ENCODE measurements at places on chromosomes 7 and 10. TPM values are rescaled to one million over a fixed set of nuclear protein-coding genes. Genes with fewer than 3 reads are reported as not detected.

The AGMO gene
- not detected for total RNA-seq

DNA sequence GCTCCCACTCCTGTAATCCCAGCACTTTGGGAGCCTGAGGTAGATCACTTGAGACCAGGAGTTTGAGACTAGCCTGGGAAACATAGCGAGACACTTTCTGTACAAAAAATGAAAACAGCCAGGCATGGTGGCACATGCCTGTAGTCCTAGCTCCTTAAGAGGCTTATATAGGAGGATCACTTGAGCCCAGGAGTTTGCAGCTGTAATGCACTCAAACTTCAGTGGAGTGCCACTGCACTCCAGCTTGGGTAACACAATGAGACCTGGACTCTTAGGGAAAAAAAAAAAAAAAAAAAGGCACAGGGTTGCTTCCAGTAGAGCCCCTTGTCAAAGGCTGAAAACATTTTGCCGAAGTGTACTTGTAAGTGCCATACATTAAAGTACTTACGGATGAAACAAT is 195.3 kb downstream of the PHTF2 start:
- no peak for DNase-seq

DNA sequence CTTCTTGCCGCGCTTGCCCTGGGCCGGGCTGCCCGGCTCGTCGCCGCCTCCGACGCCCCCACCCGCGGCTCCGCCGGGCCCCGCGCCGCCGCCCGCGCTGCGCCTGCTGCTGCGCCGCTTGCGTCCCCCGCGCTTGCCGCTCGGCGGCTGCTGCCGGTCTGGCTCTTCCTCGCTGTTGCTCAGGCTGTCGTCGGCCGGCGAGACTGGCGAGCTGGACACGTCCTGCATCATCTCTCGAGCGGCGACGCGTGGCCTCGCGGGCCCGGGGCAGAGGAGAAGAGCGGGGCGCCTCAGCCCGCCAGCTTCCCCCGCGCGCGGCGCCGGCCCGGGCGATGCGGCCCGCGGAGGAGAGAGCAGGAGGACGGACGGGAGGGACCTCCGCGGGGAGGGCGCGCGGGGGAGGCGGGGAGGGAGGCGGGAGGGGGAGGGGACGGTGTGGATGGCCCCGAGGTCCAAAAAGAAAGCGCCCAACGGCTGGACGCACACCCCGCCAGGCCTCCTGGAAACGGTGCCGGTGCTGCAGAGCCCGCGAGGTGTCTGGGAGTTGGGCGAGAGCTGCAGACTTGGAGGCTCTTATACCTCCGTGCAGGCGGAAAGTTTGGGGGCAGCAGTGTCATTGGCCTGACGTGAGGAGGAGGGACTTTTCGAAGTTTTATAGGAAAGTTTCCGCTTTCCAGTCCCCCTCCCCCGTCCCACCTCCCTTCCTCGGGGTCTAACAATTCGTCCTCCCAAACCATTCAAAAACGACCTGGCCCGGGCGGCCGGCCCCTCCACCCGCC is at the start of gene TWIST1:
TSS of gene TWIST1 (minus strand) at position 546 of the 779 bp plus-strand sequence. CDS start at position 231, 315 bp downstream.
- DNase-seq: no peak

The GTF2IRD1 gene
- 16.1 TPM for total RNA-seq

Data from occipital lobe (tissue), 3 donors.